Frontal cortex (tissue), 4 donors: ENCODE measurements at places on chromosomes 1 and 21. TPM values are rescaled to one million over a fixed set of nuclear protein-coding genes. Genes with fewer than 3 reads are reported as not detected.

PGLYRP3 gene
- total RNA-seq, result not detected

CATSPERE gene
- total RNA-seq, result 2.0 TPM

TAS1R3 gene
- 0.41 TPM for total RNA-seq

ASCL5 gene
- not detected for total RNA-seq

COL9A2 gene
- 6.9 TPM for total RNA-seq

RNU1-3 gene
- under 0.01 TPM for total RNA-seq

TIMM17A gene
- total RNA-seq, result 56.3 TPM

IL19 gene
- total RNA-seq, result not detected

SPATA1 gene
- total RNA-seq, result 1.2 TPM

AMPD1 gene
- total RNA-seq, result not detected

KCNK1 gene
- total RNA-seq, result 4.9 TPM

GRCh38 chr1:172292840-172293239 lies 127.6 kb upstream of the C1orf105 start:
- DNase-seq, result no peak

- peak; percentile 56 for DNase-seq
Measured at GRCh38 chr1:224513787-224514209, 79.2 kb upstream of the WDR26 start.

DNA sequence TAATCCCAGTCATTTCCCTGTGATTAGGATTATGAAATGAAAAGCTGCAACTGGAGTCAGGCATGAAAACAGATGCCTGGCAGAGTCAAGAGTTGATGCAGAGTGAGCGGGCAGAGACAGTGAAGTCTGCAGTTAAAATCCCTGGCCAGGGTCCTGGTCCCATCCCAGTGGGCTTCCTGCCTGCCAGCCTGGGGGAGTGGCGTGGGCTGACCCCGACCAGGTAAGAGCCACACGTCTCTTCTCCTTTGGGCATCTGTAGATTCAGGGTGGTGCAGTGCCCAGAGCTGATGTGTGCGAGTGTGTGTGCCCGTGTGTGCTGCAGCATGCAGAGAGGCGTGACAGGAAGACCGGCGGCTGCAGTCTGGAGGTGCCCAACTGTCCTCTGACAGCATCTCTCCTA lies 6.2 kb upstream of the KIAA1614 start:
- DNase-seq, result no peak

DNA sequence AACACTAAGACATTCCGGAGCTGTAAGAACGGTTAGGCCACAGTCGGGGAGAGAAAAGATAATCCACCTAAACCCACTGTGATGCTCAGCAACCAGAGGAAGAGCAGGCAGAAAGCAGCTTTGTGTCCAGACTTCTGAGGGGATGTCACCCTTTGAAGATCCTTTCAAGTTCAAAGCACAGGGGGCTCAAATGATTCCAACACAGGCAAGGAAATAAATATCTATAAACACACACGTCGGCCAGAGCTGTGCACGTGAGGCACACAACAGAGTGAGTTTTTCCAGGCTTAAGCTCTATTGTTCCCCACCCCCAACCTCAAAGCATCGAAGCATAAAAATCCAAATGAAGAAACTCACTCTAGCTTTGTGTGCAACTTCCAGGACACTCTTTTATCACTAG lies 479.0 kb downstream of the DISC1 start:
- DNase-seq, result no peak

DNA sequence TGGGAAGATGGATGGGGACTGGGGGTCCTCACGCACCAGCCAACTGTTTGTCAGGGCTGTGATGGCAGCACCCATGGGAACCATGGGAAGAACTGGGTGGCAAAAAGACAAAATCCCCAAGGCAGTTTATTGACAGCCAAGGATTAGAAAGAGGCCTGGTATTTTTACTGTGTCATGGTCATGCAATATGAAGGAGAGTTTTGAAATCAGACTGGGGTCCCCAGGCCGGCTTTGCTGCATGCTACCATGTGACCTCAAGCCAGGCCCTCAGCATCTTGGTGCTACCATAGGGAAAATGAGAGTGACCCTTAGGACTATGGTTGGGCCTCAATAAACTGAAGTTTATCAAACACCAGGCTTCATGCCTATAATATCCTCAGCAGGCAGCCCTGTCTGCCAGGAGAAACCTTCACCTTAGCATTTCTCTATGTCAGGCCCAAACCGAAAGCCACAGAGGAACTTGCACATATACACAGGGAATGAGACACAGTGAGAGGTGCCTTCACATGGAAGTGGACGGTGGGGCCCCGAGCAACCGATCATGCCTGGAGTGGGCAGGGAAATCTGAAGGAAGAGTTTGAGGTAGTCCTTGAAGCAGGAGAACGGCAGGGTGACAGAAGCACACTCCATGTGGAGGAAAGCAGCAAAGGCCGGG lies 203.2 kb downstream of the HIVEP3 start:
- DNase-seq, result no peak

GRCh38 chr1:163258181-163258580 lies 55.5 kb upstream of the RGS5 start:
- DNase-seq, result no peak

- DNase-seq, result no peak
Measured at GRCh38 chr1:116310180-116310579, 62.9 kb upstream of the ATP1A1 start.

GRCh38 chr1:117171900-117172511 lies 38.7 kb downstream of the VTCN1 start:
- DNase-seq, result no peak

DNA sequence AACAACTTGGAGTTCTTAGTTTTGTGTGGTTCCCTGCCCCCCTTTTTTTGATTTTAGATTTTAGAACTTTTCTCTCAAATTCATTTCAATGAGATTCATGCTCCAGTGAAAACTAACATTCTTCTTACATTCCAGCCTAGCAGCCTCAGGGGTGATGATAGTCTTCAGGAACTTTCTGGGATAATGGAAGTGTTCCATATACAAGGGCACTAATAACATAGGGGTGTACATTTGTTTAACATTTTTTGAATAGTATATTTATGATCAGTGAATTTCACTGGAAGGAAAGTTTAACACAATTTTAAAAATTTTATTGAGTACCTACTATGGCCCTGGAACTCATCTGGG lies 61.4 kb upstream of the ZNF648 start:
- no peak for DNase-seq

GRCh38 chr1:100524355-100524754 lies 13.6 kb upstream of the GPR88 start:
- no peak for DNase-seq

DNA sequence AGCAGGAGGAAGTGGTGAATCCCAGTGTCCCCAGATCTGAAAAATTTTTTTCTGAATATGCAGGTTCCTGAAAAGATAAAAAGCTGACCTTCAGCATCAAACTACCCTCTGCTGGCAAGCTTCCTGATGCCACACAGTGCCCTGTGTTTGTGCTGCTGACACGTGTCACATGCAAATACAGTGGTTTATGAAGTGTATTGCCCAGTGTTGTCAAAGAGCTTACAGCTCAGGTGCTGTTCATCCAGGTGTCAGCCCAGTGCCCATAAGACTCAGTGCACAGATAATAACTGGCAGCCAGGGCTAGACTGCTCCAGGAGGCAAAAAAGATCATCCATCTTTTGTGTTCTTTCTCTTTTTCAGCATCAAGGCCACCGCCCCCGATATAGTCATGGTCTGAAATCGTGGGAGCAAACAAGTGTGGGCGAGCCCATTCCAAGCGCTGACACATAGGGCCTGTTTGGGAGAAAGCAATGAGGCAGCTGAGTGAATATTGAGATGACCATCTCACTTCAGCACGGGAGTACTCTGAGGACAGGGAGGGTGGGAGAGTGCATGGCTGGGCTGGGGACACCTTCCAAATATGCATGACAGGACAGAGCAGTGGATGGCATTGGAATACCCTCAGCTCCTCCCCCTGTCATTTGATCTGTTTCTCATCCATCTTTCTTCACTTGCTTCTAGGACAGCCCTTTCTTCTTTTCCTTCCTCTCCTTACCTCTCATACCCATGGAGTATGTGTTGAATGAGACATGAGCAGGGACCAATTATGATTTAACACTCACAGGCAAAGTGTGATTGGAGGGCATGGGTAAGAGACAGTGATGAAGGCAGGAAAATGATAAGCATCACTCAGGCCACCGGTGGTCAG lies 6.4 kb upstream of the KCNK1 start:
- DNase-seq, result no peak

- no peak for DNase-seq
Measured at GRCh38 chr21:42312626-42313104, 2.5 kb downstream of the TFF3 start.

GRCh38 chr1:38133756-38134155 lies 87.2 kb upstream of the POU3F1 start:
- DNase-seq, result no peak

DNA sequence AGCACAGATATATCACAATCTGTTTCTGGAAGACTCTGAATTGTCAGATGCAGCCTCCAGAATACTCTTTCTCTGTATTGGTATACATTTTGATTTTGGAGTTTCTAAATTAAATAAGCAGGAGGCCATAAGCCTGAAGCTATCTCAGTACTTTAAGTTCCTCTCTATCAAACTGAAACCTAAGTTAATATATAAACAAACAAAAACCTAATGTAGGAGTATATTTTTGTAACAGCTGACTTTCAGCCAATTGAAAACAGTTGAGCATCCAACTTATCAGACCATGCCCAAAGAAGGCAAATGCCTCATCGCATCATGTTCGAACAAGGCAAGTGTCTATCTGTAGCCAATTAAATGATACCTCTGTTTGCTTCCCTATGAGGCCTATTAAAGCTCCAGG lies 1054.4 kb downstream of the AMY1C start:
- no peak for DNase-seq

DNA sequence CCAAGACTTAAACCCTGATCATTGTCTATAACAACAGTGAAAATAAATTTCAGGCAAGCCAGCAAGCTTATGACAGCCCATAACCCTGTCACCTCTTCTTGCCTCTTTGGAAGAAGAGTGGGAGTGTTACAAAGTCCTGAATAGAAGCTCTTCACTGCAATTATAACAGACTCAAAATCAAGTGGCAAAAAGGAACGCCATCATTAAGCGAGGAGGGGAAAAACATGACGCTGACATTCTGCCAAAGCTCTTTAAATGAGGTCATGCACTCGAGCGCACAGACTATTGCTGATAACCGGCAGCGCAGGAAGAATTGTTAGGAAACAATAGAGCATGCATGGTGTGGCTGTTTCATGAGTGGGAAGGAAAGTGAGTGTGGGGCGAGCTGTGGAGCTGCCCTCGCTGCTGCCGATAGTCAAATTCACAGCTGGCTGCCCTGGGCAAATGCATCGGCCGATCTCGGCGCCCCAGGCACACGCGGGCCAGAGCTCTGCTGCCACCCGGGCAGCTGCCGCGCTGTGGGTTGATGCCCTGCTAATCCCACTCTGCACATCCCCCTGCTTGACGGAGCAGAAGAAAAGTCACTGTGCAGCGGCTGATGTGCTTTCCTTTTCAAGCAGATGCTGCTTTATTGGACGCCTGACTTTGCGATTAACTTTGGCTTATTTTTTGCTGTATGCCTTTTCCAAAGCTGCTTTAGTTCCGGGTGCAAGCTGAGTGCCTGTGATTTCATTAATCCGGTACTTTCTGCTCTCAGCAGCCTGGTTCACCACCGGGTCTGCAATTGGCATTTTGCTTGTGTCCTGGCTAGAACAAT lies 102.4 kb upstream of the ST6GALNAC5 start:
- DNase-seq, result no peak

- DNase-seq, result peak; percentile 24
Measured at GRCh38 chr1:41322835-41323234, 38.4 kb upstream of the FOXO6 start.

DNA sequence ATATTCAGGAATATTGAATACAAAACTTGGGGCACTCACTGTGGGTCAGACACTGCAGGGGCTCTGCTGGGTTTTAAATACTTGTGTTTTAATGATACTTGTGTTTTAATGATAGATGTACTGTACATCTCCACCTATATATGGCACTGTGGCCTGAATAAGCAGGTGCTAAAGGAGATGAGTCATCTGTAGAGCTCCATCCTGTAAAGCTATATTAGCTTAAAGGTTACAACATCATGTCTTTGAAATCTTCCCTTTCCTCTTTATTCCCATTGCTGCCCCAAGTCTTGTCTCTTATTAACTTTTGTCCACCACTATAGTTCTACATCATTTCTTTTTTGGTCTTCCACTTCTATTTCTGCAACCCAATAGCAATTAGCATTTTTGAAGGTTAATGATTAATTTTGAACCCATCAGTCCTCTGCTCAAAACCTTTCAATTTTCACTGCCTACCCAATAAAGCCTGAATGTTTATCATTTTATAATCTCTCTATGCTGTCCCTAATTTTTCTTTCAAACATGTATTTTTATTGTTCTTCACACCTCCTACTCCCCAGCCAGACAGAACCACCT lies 113.3 kb upstream of the PTGFR start:
- no peak for DNase-seq

DNA sequence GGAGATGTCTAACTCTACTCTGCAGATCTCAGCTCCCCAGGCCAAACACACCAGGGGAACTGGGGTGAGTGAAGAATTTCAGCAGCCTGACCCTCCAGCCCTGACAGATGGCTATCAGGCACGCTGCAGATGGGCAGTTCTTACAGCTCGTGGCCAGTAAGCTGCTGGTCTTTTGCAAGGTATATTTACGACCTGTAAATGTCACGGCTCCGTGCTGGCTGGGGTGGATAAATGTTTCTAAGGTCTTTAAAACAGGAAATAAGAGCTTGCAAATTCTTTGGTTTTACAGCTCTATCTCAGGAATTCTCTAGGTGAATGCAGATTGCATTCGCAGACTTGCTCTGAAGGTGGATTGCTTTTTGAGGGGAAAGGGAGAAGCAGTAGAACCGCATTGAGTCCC lies 10.1 kb downstream of the DOP1B start:
- no peak for DNase-seq

- DNase-seq, result no peak
Measured at GRCh38 chr1:11802616-11802972, 3.2 kb downstream of the MTHFR start.

- no peak for DNase-seq
Measured at GRCh38 chr1:218658269-218658668, 313.1 kb downstream of the TGFB2 start.
